IPS DF 19.7 (cell line): ENCODE measurements at places on chromosomes 5 and 9.

- no peak for DNase-seq
Measured at GRCh38 chr5:87399720-87400119, 13.0 kb downstream of the CCNH start.

DNA sequence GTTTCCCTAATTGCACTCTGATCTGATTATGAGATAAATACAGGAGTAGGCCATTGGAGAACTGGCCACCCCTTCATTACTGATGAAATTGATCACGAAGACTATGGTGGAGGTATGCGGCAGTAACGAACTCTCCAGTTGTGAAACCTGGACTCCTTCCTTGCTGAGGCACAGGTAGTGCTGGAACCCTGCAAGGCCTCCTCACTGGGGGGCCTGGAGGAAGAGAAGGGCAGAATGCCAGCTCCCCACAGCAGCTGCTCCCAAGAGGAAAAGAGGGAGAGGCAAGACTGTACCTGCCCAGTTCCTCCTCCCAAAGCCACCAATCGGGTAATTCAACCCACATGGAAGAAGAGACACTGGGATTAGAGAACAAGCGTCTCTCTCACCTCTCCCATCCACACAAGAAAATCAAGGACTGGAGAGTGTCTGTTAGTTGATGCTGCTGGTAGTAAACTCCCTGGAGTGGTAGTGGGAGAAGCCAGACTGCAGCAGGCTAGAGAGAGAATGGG, 19.1 kb upstream of the TRIO start:
- no peak for DNase-seq

DNA sequence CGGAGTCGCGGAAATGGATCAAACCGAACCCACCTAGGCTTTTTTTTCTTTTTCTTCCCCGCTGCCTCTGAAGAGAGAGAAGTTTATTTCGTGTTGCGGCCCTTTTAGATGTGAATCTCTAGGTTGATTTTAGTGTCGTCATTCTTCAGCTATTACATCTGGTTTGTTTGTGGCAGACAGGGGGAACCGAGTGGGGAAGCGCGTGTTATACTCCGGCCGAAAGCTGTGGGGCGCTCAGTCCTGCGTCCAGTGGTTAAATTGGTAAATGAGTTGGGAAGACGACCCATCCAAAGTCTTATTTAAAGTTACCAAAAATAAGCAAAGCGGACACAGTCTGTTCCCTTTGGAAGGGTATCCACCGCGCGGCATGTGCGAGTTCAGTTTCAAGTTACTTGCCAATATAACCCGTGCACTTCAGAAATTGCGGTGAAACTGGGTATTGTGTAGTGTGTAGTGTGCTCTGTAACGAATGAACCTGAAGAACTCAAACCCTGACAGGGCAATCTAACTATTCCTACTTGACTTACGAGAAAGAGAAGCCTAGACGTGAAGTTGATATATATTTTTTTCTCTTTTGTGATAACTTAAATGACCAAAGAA, 1.3 kb downstream of the MAN2A1 start:
- DNase-seq: no peak

GRCh38 chr5:141825791-141826560, 52.2 kb downstream of the PCDH1 start:
- no peak for DNase-seq

GRCh38 chr5:41763574-41763973, 106.7 kb downstream of the OXCT1 start:
- no peak for DNase-seq

GRCh38 chr5:136203303-136203922, 10.5 kb upstream of the SMIM32 start:
- DNase-seq: no peak

- no peak for DNase-seq
Measured at GRCh38 chr5:149210968-149211490, 60.6 kb upstream of the AFAP1L1 start.

- DNase-seq: no peak
Measured at GRCh38 chr5:68845131-68845530, 248.7 kb upstream of the SLC30A5 start.

GRCh38 chr5:58615972-58616371, 33.1 kb downstream of the RAB3C start:
- DNase-seq: no peak

GRCh38 chr9:37040508-37041127, 6.5 kb upstream of the PAX5 start:
- DNase-seq: no peak

- no peak for DNase-seq
Measured at GRCh38 chr9:22146604-22147003, 137.5 kb upstream of the CDKN2B start.

- no peak for DNase-seq
Measured at GRCh38 chr9:5764130-5764868, 68.6 kb downstream of the ERMP1 start.

GRCh38 chr5:2224689-2225088, 342.0 kb upstream of the IRX4 start:
- DNase-seq: no peak

GRCh38 chr9:137975527-137975913, 97.9 kb downstream of the CACNA1B start:
- no peak for DNase-seq

GRCh38 chr9:37290940-37291485, 131.5 kb upstream of the GRHPR start:
- no peak for DNase-seq

DNA sequence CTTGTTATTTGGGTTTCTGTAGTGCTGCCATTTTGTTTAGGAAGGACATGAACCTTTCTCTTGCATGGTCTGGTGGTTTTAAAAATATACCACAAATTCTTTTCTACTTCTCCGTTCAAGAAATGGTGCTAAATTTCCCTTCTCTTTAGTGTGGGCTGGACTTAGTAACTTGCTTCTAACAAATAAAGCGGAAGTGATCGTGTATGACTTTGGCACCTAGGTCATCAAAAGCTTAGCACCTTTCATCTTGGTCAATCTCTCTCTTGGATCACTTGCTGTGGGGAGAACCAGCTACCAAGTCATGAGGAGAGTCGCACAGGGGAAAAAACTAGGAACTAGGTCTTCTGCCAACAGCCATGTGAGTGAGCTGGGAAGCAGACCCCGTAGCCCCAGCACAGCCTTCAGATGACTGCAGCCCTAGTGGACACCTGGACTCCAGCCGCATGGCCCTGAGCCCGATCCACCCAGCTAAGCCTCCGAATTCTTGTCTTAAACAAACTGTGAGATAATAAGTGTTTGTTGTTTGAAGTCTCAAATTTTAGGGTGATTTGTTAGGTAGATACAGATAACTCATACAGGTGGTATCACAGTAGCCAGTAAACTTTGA, 87.7 kb upstream of the CKMT2 start:
- no peak for DNase-seq

DNA sequence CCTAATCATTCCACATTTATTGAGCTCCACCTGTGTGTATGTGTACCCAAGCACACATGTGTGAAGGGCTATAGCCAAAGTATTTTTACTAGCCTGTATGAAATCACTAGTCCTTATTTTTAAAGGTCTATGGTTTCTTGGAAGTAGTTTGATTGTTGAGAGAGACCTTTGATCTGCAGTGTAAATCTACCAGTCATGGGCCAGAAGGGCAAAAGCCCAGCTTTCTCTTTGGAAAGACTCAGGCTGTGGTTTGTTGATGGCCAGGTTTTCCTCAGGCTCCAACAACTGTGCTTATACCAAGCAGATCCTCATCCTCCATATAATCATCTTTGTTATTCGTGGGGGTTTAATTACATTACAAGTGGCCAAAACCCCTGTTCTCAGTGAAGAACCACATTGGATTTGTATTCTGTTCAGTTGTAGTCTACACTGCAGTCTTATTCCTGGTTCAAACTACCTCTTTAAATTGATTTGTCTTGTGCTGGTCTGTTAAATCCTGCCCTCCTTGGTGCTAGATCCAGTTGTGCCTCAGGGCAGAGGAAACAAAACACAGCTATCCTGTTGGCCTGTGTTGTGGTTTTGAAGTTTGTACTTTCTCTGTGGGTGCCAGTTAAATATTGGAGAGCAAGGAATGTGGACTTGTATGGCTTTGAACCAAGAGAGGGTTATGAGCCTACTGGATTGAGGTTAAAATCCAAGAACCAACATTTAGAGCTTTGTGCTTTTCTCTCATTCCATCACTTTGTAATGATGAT, 13.3 kb downstream of the CDC26 start:
- no peak for DNase-seq

DNA sequence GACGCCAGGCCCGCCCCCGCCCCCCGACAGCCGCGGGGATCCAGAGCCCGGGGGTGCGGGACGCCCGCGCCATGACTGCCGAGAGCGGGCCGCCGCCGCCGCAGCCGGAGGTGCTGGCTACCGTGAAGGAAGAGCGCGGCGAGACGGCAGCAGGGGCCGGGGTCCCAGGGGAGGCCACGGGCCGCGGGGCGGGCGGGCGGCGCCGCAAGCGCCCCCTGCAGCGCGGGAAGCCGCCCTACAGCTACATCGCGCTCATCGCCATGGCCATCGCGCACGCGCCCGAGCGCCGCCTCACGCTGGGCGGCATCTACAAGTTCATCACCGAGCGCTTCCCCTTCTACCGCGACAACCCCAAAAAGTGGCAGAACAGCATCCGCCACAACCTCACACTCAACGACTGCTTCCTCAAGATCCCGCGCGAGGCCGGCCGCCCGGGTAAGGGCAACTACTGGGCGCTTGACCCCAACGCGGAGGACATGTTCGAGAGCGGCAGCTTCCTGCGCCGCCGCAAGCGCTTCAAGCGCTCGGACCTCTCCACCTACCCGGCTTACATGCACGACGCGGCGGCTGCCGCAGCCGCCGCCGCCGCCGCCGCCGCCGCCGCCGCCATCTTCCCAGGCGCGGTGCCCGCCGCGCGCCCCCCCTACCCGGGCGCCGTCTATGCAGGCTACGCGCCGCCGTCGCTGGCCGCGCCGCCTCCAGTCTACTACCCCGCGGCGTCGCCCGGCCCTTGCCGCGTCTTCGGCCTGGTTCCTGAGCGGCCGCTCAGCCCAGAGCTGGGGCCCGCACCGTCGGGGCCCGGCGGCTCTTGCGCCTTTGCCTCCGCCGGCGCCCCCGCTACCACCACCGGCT, 1.0 kb downstream of the FOXE1 start:
- no peak for DNase-seq
